ENCODE measurements at places on chromosomes 13 and 19. TPM values are rescaled to one million over a fixed set of nuclear protein-coding genes. Genes with fewer than 3 reads are reported as not detected.

The ZNF28 gene
- 18.6 TPM for total RNA-seq

The LGI4 gene
- total RNA-seq: 6.7 TPM

The B3GNT8 gene
- 31.3 TPM for total RNA-seq

The PRX gene
- 36.2 TPM for total RNA-seq

The CCDC122 gene
- 4.9 TPM for total RNA-seq

The PSG3 gene
- not detected for total RNA-seq

GRCh38 chr19:17794731-17795494 lies at the start of gene B3GNT3:
Gene B3GNT3, plus strand, starts transcription at chr19:17795138. Its CDS starts 12,670 bp downstream, at chr19:17807808.
- no peaks in the 10 kb centered on the region for H3K4me1 ChIP-seq
- peak; percentile 85 for DNase-seq
- peak within 1 kb of the TSS; percentile 14 for H3K4me3 ChIP-seq
- no peak within 1 kb of the TSS for H3K27ac ChIP-seq
- H3K27me3 ChIP-seq: peaks cover 29% of the 10 kb centered on the region
- no peaks in the 10 kb centered on the region for H3K36me3 ChIP-seq

DNA sequence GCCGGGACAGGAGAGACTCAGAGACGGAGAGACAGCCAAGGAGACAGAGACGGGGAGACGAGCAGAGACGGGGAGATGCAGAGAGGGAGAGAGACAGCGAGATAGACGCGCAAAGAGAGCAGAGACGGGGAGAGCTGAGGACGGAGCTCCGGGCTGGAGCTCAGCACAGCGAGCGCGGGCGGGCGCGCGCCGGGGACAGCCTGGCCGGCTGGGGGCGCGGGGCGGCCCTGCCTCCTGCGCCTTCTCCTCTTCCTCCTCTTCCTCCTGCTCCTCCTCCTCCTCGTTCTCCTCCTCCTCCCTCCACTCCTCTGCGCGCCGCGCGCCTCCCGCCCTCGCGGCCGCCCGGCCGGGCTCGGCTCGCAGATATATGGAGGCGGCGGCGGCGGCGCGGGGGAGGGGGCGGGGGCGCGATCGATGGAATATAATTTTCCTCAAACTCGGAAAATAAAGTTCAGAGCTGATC lies at the start of gene ERFL:
TSS of gene ERFL (minus strand) at position 229 of the 463 bp plus-strand sequence. CDS start 15,530 bp downstream, outside the sequence.
- no peak for DNase-seq
- peaks cover 77% of the 10 kb centered on the region for H3K27me3 ChIP-seq
- H3K36me3 ChIP-seq: no peaks in the 10 kb centered on the region
- H3K27ac ChIP-seq: no peak within 1 kb of the TSS
- peaks cover 12% of the 10 kb centered on the region for H3K4me1 ChIP-seq

DNA sequence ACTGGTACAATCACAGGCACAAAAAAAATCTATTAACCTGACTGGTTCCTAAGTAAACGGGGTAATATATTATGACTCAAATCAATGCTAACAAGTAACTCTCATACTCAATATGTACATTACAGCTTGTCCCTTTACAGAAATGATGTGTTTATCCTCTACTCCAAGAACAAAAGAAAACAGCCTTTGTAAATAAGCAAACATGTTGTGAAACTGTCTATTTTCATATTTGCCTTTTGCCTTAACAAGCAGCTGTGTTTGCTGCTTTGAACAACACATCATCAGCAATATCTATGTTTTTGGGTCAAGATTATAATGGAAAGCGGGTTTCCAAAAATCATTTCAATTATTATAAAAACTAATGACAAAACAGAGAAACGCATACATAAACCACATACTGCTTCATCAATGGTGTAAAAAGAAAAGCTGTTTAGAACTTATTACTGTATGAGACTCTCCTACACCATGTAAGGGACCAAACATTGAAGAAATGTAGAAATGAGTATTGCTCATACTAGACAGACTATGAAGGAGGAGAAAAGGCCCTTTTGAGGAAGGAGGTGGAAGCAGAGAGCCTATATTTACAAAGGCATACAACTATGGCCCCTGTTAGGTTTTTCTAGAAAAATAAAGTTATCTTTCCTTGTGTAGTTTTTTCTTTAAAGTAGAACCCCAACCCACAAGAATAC lies 14.8 kb downstream of the TBC1D4 start:
- H3K4me3 ChIP-seq: no peak overlapping the region
- H3K27me3 ChIP-seq: no peaks in the 10 kb centered on the region
- H3K27ac ChIP-seq: no peak overlapping the region
